ENCODE measurements at places on chromosomes 5 and 9.
A peak's percentile ranks its signal among the peaks of the same experiment; 100 is the strongest.

GRCh38 chr5:141150224-141150992, 551 bp downstream of the PCDHB6 start:
- DNase-seq: no peak

- peak; percentile 50 for DNase-seq
Measured at GRCh38 chr5:36606428-36607113, at the start of gene SLC1A3. Gene SLC1A3, plus strand, starts transcription at chr5:36606606. Its CDS starts 1,818 bp downstream, at chr5:36608424.

DNA sequence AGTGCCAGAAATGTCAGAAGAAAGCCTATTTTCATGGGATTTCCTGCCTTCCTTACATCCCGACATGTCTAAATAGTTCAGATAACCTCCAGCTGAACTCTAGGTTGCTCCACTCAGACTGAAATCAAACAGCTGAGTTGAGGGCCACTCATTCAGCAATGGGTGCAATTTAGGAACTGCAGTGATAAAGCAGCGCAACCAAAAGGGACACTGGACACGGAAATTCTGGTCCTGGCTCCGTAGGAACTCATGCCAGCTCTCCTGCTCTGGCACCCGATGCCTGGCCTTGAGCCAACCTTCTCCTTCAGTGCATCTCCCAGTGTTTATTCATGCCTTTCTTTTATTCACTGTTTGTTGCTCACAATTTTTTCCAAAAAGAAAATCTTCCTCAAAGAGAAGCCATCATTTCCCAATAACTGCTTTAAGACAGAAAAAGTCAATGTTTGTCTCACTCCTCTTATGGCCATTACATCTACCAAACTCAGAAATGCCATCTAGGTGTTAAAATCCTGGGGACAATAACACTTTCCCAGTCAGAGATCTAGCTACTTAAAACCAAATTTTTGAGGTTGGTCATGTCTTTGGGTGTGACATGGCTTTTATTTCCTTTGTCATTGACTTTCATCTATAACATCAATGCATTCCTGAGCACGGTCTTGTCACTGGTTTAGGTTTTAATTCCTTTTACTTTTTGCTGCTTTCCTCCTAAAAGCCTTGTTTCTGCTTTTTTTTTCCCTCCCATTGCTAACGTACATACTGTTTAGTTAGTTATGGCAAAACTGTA, 126.9 kb downstream of the PDE4D start:
- no peak for DNase-seq

GRCh38 chr5:1781726-1782384, 17.8 kb downstream of the MRPL36 start:
- no peak for DNase-seq

GRCh38 chr5:8585230-8586018, 716.5 kb downstream of the MTRR start:
- no peak for DNase-seq

GRCh38 chr9:6417186-6417585, 4.2 kb downstream of the UHRF2 start:
- no peak for DNase-seq

GRCh38 chr5:73966451-73966850, 340.5 kb downstream of the ARHGEF28 start:
- DNase-seq: no peak

GRCh38 chr5:14263113-14263512, 120.0 kb downstream of the TRIO start:
- no peak for DNase-seq

DNA sequence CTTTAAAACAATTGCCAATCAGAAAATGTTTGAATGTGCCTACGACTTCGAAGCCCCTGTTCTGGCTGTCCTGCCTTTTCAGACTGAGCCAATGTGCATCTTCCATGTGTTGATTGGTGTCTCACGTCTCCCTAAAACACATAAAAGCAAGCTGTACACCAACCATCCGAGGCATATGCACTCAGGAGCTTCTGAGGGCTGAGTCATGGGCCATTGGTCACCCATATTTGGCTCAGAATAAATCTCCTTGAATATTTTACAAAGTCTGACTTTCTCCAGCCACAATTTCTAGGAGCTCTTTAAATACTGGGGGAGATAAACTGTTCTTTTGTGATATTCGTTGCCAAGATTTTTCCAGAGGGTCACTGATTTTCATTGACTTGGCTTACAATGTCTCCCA, 53.9 kb downstream of the C9orf57 start:
- DNase-seq: no peak

- DNase-seq: no peak
Measured at GRCh38 chr5:91194824-91195381, 188.2 kb downstream of the ARRDC3 start.

- no peak for DNase-seq
Measured at GRCh38 chr5:128842241-128842640, 123.0 kb upstream of the SLC27A6 start.

- no peak for DNase-seq
Measured at GRCh38 chr5:61051267-61051666, 106.3 kb downstream of the NDUFAF2 start.

DNA sequence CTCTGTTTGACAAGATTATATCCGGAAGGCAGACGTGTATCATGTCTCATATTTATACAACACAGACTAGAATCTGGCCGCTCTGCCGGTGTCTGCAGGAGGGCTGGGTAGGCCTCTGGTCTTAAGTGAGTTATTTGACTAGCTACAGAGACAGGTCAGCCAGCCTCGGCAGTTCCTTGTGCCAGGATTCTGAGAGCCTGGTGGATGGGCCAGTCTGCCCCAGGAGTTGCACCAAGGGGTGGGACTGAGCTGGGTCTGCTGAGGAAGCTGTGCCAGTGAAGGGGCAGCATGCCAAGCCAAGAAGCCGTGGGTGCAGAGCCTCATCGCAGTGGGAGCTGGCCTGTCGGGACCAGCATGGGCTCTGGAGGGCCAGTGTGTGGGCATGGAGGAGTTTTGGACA, 7.1 kb downstream of the SNX18 start:
- no peak for DNase-seq

- no peak for DNase-seq
Measured at GRCh38 chr9:15977438-15977837, 424.6 kb downstream of the CCDC171 start.

DNA sequence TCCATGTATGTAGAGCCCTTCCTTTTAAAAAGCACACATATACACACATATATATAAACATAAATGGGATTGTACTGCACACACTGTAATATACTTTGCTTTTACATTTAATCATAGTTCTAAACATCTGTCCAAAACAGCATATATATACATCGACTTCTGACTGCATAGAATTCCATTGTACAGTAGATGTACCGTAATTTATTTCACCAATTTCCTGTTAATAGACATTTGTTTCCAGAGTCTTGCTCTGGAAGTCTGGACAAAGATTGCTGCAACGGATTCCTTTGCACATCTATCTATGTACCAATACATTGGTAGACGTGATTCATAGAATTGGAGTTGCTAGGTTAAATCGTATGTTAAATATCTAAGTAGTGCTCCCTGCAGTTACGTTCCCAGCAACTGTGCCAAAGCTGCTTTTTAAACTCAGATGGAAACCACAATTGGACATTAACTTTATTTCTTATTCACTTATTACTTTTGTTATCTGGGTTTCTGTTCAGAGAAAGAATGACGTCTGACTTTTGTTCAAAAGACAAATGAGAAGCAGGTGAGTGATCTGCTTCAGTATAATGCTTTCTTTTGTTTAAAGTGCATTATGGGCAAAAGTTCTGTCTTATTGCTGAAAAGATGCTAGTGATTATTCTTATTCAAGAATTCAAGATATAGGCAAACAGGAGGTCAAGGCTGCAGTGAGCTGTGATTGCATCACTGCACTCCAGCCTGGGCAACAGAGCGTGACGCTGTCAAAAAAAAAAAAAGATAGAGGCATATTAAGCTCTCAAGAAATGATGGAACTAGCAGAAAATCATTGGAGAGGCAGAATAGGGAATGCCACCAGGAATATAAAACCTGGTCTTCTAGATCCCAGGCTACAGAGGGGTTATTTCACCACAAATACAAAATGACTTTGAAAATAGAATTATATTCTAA, 138.2 kb downstream of the FGF1 start:
- no peak for DNase-seq

DNA sequence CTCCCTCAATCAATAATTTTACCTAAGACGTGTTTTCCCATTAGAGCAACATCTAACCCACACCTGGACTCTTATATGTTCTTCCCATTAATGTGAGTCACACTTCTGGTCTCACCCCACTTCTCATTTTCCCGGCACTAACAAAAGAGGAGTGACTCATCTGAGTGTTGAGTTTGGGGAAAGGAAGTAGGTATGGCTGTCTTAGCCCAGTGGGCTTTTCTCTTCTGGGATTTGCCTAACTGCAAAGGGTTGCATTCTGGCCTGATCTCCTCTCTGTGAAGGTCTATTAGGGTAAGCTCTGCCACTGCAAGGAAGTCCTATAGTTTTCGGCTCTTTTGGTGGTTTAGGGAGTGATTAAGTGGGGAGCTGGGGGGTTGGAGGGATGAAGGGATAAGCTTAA, 195.6 kb downstream of the KIAA0825 start:
- no peak for DNase-seq

GRCh38 chr9:134964271-134965055, 46.8 kb upstream of the FCN1 start:
- no peak for DNase-seq

DNA sequence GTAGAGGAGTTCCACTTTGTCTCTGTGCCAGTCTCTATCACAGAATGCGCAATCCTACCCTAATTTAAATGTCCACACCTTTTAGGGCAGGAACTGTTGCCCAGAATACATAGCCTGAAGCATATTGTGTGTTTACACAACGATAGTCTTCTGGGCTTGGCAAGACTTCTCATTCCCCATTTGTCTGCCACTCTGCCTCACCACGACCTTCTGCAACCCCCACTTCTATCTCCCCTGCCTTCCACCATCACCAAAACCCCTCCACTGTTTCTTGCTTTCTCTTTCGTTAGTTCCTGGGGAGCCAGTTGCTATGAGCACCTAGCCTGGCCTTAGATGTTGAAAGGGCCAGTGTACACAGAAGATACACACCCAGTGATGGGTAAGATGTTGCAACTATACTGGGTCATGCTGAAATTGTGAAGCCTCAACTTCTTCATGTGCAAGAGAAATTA, 883 bp upstream of the RNF145 start:
- DNase-seq: peak; percentile 59

GRCh38 chr9:134660407-134660806, 18.8 kb downstream of the COL5A1 start:
- no peak for DNase-seq

DNA sequence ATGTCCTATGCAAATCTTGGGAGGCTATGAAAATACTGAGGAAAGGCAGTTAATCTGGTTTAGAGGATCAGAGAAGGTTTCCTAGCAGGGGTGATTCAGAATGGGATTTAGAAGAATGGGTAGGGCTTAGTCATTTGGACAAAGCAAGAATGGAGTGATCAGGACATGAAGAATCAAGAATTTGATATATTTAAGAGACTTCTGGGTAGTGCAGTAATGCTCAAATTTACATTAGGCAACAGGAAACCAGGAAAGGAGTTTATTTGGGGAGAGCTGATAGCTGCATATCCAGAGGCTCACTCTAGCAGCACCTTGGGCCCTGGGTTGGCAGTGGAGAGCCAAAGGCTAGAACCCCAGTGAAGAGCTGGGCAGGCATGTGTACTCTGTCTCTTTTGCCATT, 78.9 kb upstream of the PAPPA start:
- DNase-seq: no peak

DNA sequence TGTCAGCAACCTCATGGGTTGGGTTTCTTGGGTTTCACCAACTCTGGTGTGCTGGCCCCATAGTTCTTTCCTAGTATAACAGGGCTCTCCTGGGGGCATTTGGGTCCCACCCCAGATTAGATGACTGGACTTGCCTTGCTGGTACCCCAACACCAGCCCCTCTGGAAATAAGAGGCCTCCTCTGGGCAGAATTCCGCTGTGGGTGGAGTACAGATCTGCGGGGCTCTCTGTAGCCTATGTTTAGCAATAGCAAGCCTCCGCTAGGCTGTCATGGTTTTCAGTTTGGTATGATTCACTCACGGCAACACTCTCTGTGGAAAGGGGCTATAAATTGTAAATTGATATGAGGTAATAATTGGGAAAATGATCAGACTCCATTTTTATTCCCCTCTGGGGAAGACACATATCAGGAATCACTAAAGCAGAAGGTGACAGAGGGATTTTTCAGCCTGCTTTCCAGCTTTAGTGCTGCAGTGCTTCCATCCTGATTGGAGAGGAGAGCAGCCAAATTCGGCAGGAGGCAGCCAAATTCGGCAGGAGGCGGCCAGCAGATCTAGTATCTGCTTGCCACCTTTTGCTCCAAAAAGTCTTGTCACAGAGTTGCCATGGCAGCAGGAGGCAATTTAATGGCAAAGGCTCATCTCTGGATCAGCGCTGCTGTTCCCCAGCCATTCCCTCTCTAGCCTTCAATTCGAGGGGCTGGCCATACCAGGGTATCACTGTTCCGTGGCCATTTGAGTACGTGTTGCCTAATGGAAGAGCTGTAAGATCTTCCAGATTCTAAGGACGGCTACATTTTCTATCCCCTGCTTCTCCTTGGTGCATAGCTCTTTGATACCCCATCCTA, 84.6 kb downstream of the SLC44A1 start:
- no peak for DNase-seq

DNA sequence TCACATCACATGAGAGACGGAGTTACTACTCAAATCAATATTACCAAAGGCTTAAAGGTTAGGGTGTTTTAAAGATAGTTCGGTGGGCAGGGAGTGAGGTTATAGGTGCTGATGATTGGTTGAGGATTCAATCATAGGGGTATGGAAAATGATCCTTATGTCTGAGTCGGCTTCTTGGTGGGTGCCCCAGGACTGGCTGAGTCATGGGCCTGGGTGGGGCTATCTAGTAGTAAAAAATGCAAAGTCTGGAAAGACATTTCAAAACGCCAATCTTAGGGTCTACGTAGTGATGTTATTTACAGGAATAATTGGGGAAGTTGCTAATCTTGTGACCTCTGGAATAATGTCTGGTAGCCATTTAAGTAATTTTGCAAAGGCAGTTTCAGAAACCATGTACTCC, 15.2 kb upstream of the SPIN1 start:
- no peak for DNase-seq

GRCh38 chr9:79763671-79764285, 192.0 kb downstream of the TLE4 start:
- no peak for DNase-seq

DNA sequence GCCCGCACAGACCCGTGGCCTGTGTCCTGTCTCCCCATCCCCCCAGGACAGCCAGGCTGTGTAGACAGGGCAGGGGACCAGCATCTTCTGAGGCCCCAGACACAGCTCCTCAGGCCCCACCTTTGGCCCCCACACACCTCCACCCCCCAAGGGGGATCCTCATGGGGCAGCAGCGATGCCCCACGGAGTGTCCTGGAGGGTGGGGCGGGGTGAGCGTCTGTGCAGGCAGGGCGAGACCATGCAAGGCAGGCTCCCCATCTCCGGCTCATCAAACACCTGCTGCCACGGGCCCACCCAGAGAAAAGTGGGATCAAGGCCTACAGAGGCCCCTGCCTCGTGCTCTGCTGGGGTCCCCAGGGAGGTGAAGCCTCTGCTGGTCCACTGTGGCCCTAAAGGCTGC, 118.7 kb upstream of the FOXD4L5 start:
- no peak for DNase-seq

GRCh38 chr9:131348631-131349521, 45.0 kb upstream of the PRRC2B start:
- no peak for DNase-seq

DNA sequence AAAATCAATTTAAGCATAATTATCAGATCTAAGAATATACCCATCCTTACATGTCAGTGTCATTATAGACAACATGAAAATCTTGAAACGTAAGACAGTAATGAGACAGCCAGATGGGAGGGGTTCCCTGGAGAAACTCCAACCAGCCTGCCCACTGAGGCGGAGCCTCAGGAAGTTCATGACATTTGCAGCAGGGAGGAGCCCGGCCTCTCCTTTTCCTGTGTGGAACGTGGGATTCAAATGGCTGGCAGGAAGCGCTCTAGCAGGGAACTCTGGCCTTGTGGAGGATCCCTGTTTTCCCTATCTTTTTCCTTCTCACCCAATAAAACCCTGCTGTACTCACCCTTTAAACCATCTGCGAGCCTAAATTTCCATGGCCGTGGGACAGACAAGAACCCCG, 176.6 kb upstream of the KCNN2 start:
- DNase-seq: no peak
